ENCODE measurements at places on chromosomes 6 and 20. TPM values are rescaled to one million over a fixed set of nuclear protein-coding genes. Genes with fewer than 3 reads are reported as not detected.

- DNase-seq = no peak
Measured at GRCh38 chr20:19654921-19655320, 103.1 kb upstream of the RIN2 start.

DNA sequence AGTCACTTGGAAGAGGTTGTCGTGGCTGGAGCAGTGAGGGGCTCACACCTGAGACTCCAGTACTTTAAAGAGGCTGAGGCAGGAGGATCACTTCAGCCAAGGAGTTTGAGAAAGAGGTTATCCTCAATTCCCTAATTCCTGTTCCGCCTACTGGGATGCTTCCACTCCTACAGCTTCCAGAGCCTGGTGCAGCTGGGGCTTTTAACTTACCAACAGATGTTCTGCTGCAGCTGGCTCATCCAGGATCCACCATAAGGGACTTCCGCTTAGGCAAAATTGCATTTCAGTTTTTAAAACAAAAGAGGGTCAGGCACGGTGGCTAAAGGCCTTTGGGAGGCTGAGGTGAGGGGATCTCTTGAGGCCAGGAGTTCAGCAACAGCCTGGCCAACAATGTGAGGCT is 59.1 kb upstream of the CDYL start:
- no peak for DNase-seq

- no peak for DNase-seq
Measured at GRCh38 chr20:44071057-44071456, 115.9 kb downstream of the JPH2 start.

DNA sequence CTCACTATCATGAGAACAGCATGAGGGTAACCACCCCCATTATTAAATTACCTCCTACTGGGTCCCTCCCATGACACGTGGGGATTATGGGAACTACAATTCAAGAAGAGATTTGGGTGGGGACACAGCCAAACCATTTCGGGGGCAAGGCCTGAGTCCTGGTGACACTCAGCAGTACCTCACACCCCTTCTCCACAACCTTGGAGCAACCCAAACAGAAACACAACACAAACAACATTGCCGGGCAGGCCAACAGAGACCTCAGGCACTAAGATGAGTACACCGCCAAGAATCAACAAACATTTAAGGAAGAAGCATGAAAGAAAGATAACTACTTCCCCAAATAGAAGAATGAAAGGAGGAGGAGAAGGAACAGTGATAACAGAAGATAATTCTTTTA is 16.9 kb downstream of the MOCS1 start:
- DNase-seq = no peak

DNA sequence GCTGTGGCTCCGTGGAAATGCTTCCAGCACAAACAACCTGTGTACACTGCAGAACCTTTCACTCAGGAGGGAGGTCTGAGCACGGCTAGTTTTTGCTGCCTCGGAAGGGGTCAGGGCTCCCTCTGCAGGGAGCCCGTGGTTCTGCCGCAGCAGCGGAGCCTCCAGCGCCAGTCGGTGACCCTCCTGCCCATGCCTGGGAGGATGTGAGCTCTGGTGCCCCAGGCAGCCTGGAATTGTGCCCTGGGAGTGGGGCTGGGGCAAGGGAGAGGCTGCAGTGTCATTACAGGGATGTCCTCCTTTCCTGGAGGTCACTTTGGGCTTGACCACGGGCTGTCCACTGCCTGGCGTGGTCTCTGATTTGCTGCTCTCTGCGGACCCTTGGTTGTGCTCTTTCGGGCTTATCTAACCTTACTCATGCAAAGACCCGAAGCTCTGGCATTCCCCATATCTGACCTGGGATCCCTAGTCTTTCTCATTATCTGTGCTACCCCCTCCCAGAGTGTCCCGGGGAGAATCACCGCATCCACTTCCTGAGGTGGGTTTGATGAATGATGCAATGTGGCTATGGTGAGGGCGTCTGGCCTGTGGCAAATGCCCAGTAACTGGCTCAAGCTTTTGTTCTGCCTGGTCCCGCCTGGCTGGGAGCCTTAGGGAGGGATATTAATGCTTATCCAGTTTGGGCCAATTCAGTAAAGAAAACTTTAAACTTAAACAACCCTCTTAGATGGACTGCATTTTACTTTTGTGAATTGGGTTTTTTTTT is 59.6 kb upstream of the TAGAP start:
- peak; percentile 60 for DNase-seq

DNA sequence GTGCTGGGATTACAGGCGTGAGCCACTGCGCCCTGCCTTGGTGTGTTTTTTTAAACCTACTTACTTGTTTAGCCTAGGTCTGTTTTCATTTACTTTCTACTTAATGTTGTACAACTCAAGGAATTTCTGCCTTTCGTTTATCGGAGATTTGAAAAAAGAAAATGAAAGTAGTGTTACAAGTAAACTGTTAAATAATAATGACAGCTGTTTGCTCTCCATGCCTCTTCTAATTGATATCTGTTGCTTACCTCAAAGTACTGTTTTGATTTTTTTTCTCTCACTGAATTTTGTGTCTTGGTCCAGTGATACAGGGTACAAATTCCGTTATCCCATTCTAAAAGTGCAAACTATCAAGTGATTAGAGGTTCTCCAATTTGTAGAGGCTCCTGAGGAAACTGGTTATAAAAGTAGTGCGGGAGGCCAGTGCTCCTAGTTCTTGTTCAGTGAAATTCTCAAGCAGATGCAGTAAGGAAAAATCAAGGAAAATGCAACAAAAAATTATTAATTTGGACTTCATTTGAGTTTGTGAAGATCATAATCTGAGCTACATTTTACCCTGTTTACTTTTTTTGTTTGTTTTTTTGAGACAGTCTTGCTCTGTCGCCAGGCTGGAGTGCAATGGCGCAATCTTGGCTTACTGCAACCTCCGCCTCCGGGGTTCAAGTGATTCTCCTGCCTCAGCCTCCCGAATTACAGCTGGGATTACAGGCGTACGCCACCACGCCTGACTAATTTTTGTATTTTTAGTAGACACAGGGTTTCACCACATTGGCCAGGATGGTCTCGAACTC is 2.2 kb downstream of the UBR2 start:
- DNase-seq = peak; percentile 15

- peak; percentile 82 for DNase-seq
Measured at GRCh38 chr6:25014791-25015560, 79.2 kb upstream of the RIPOR2 start.

The NHSL1 gene
- 19.5 TPM for polyA plus RNA-seq

The PCMT1 gene
- polyA plus RNA-seq = 181 TPM

The C6orf47 gene
- polyA plus RNA-seq = 6.6 TPM

The NNAT gene
- polyA plus RNA-seq = 0.74 TPM

The GABRR2 gene
- polyA plus RNA-seq = 0.05 TPM

Data from fibroblast of lung (primary cell).